Suppressor macrophage treated with lipopolysaccharide for 1 hour (primary cell): ENCODE measurements at places on chromosomes 3 and 15.
A peak's percentile ranks its signal among the peaks of the same experiment; 100 is the strongest.

- no peak for DNase-seq
Observed at GRCh38 chr15:101566748-101567488, 77.4 kb upstream of the PCSK6 start.

DNA sequence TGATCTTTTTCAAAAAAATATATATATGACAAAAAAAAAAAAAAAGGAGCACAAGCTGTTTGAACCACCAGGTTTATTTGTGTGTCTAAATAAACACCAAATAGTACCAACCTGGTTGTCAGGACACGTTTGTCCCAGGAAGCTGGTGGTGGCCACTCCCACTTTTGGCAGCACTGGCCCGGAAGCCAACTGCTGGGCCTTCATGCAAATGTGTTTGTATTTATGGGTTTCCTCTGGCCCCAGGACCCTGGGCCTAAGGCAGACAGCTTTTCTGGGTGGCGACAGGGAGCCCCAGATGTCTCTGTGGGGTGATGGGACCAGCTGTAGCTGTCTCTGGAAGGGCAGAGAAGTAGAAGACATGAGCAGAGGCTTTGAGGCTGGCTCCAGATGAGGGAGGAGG, 31.6 kb downstream of the PRKCD start:
- no peak for DNase-seq

GRCh38 chr3:182626484-182627467, 166.5 kb upstream of the ATP11B start:
- no peak for DNase-seq

DNA sequence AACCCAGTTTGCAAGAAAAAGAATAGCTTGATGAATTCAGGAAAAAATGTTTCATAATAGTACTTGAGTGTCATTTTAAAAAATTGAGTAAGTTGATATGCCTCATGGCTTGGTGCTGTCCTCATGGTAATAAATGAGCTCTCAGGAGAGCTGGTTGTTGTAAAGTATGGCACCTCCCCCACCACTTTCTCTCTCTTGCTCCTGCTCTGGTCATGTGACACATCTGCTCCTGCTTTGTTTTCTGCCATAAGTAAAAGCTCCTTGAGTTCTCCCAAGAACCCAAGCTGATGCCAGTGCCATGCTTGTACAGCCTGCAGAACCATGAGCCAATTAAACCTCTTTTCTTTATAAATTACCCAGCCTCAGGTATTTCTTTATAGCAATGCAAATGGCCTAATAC, 108.8 kb upstream of the CRBN start:
- DNase-seq, result no peak

DNA sequence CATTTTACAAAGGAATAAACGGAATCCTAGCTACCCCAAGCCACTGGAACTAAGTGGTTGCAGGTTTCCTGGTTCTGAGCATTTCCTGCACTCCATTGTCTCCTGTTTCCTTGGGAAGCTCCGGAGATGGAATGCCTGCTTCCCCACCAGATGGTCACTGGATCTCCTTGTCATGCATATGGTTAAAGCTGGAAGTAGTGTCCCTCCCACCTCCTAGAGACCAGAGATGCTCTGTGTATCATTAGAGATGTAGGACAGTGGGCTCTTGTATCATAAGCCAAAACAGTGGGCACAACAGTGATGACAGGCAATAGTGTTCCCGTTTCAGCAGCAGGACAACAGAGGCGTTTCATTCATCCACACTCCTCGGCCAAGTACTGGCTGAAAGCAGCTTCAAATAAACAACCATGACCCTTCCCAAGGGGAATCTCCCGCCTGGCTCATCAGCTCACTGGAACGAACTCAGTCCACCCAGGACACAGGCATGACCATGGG, 136.2 kb upstream of the EIF1B start:
- no peak for DNase-seq

- peak; percentile 49 for DNase-seq
Observed at GRCh38 chr3:20324664-20325478, 138.9 kb upstream of the SGO1 start.

DNA sequence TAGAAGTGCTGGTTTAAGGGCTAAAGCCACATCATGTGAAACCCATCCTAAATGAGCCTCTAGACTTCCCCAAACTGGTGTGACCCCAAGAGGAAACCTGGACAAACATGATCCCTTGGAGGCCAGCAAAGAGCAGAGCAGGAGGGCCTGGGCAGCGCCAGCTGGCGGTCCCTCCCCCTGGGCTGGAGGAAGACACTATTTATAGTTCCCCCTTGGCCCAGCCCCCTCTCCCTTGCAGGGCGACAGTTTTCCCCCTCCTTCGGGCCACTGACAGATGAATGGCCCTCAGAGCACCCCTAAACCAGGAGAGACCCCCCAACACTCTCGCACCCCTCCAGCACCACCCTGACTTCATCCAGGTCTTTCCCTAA, 2.9 kb downstream of the UCN2 start:
- DNase-seq, result peak; percentile 15

DNA sequence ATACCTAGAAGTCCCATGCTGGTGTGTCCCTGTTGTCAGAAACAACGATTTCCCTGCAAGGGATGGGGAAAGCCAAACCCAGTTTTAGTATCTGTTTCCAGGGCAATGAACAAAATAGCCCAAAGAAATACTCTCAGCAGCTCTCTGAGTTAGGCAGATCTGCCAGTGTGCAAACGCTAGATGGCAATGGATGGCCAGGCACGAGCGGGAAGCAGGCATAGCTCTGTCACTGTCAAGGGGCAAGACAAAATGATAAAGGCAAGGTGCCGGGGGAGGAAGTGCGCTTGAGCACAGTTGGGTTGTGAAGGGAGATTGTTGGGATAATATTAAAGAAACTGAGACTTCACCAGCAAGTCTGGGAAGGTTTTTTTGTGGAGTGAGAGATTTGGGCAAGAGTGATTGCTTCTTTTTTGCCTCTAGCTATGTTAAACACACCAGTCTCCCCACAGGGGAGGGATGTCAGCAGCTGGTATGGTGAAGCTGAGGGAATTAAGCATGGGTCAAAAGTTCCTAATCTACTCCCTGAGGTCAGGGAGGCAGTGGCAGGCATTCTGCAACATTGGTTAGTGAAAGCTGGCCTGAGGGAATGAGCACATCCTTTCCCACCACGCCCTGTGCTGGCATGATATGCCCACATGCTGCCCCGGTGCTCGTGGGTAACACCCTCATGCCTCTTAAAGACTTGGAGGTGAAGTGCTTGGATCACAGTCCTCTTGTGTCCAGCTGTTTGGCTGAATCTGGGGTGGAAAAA, 117.5 kb downstream of the PDCD6IP start:
- DNase-seq, result peak; percentile 28

- DNase-seq, result no peak
Observed at GRCh38 chr15:37199545-37199944, 99.2 kb upstream of the MEIS2 start.

DNA sequence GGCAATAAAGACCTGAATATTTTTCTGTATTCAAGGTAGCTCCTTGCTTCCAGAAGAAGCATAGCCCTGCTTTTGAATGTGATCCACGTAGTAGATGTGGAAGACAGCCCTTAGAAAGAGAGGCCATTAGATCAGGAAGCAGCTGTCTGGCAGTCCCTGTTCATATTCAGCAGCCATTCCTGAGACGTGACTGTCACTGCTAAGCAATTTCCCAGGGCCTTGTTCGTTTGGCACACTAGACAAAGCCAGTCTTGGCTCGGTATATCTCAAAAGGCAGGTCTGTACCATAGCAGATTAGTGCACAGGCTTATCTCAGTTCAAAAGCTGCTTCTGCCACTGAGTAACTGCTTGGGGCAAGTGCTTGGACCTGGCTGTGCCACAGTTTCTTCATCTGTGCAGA, 287.8 kb upstream of the MCTP2 start:
- DNase-seq, result no peak

DNA sequence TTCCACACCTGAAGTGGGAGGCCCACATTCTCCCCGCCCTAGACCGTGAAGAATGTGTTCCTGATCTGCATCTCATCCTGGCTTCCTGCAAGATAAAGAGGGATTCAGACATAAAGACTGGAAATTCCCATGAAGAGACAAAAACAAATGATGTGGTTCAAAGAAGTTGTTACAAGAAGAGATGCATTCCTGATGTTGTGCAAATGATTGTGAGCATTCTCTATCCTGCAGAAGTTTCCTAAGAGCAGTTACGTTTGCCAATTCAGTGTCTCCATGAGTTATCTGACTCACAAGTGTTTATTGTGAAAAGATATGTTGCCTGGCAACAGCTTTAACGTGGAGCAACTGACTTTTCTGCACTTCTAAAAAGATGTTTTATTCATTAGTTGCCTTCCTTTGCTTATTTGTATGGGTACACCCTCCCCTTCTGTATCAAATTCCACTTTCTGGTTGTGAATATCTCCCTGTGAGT, 107.8 kb downstream of the ZIC4 start:
- DNase-seq, result no peak

DNA sequence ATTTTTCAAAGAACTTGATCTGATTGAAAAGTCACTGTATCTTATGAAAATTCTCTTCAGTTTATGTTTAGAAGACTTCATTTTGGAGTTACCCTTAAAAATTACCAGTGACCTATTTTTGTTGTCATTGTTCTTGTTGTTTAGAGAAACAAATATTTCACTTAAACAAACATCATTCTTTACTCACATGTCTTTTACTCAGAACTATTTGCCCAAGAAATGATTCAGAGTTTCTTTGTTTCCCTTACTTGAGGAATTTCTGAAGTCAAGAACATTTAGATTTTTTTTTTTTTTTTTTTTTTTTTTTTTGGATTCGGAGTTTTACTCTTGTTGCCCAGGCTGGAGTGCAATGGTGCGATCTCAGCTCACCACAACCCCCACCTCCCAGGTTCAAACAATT, 259.6 kb upstream of the UBE2E1 start:
- DNase-seq, result peak; percentile 78

GRCh38 chr15:85865070-85865684, 70.5 kb upstream of the KLHL25 start:
- peak; percentile 8 for DNase-seq

- no peak for DNase-seq
Observed at GRCh38 chr15:69997813-69998212, 99.9 kb downstream of the TLE3 start.

GRCh38 chr3:70974747-70975146, 608.8 kb downstream of the FOXP1 start:
- peak; percentile 74 for DNase-seq

GRCh38 chr15:43429687-43430086, 58.8 kb downstream of the TUBGCP4 start:
- DNase-seq, result no peak

DNA sequence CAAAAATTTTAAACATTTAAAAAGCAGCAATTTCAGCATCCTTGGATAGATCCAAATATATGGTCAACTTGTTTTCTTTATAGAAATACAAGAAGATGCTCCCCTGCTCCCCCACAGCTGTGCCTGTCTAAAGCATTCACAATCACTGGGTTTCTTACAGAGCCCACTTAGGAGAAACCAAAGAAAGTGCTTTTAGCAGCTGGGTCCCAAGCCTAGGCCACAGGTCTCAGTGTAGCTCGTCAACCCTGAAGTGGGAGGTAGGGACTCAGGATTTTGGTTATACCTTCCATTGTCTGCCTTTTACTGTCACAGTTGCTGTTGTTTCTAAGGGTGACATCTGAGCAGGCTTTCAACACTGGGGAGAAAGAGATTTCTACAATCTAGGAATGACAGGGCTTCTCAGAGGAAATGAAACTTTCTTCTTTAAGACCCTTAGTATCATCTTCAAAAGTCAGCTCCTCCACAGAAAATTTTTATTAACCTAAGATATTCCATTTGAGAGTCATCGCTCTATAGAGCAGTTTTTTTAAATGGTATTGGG, 199.3 kb upstream of the CMC1 start:
- DNase-seq, result no peak

- DNase-seq, result no peak
Observed at GRCh38 chr15:73684581-73685455, 635 bp downstream of the CD276 start.

DNA sequence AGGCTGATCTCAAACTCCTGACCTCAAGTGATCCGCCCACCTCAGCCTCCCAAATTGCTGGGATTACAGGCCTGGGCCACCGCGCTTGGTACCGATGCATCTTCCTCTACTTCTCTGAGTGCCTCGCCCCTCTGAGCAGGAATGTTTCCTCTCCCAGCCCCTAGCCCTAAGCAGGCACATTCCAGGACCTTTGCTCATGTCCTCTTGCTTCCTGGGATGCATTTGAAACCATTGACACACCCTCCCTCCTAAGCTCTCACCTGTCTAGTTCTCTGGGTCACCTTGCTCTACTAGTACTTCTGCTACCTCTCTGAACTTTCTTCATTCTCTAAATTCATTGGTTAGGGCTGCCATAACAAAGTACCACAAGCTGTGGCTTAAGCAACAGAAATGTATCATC, 17.9 kb upstream of the UACA start:
- DNase-seq, result no peak

- DNase-seq, result no peak
Observed at GRCh38 chr15:85761635-85762034, 33.1 kb downstream of the KLHL25 start.

DNA sequence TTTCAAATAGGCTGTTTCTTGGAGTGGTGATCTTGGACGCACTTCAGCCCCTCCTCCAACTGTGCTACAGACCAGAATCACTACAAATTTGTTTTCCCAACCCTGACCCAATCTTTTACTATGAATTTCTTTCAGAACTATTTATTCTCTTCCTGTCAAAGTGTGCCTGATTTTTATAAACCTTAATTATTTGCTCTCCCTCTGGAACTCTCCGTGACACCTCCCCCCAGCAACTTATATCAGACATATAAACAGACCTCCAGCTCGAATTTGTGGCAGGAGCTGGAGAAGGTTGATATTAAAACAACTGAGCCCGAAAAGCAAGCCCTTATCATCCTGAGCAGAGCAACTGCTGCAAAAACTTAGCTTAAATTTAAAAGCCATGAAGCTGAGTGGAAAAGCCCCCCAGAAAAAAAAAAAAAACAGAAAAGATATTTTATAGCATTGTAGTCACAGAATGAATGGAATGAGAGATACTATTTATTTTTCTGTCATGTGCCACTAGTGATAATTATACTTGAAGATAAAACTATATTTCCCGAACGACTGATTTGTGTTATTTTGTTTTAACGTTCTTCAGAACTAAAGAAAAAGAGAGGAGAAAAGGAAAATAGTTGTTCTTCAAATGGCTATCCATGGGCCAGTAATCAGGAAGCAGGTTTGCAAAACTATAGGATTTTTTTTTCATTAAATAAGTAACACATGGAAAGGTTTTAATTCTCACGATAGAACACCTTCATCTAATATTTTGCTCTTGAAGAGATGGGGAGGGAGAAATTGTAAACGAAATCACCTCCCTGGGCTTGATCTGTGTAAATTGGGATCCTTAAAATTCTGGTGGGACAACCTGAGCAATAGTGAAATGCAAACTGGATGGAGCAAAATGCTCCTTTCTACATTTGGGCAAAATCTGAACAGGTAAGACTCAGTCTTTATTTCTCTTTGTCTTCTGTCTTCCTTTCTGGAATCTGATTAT, 80.8 kb downstream of the NR2F2 start:
- no peak for DNase-seq

DNA sequence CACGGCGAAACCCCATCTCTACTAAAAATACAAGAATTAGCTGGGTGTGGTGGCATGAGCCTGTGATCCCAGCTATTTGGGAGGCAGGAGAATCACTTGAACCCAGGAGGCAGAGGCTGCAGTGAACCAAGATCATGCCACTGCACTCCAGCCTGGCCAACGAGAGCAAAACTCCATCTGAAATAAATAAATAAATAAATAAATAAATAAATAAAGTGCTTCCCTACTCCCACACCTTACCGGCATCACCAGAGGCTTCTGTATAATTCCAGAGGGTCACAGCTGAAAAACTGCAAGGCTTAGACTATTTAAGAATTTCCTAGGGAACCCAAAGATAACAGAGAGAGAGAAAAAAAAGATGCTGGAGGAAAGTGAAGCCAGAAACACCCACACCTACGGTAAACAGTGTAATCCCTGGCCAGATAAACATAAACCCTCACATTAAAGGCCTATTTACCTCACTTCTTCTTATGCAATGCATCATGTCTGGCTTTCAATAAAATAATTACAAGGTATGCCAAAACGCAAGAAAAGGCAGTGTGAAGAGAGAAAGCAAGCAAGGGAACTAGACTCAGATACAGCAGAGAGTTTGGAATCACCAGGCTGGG, 15.0 kb upstream of the TRPM1 start:
- DNase-seq, result no peak
